Uterus (tissue), 4 donors: ENCODE measurements at places on chromosomes 3 and 15.

DNA sequence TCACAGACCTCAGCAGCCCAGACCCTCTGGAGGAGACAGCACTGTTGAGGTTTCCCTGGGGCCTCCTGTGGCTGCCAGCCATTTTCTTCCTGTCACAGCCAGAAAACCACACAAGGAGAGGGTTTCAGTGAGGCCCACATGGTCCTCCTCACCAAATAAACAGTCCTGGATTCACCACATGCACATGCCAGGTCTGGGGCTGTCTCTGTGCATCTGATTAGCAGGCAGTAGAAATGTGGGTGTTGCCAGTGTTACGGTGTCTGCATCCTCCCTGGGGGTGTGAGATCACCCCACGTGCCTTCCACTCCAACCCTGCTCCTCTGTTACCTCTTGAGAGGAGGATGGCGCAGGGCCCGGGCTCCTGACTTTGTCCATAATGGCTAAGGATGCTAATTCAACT lies 140.4 kb downstream of the CHDH start:
- DNase-seq: no peak

DNA sequence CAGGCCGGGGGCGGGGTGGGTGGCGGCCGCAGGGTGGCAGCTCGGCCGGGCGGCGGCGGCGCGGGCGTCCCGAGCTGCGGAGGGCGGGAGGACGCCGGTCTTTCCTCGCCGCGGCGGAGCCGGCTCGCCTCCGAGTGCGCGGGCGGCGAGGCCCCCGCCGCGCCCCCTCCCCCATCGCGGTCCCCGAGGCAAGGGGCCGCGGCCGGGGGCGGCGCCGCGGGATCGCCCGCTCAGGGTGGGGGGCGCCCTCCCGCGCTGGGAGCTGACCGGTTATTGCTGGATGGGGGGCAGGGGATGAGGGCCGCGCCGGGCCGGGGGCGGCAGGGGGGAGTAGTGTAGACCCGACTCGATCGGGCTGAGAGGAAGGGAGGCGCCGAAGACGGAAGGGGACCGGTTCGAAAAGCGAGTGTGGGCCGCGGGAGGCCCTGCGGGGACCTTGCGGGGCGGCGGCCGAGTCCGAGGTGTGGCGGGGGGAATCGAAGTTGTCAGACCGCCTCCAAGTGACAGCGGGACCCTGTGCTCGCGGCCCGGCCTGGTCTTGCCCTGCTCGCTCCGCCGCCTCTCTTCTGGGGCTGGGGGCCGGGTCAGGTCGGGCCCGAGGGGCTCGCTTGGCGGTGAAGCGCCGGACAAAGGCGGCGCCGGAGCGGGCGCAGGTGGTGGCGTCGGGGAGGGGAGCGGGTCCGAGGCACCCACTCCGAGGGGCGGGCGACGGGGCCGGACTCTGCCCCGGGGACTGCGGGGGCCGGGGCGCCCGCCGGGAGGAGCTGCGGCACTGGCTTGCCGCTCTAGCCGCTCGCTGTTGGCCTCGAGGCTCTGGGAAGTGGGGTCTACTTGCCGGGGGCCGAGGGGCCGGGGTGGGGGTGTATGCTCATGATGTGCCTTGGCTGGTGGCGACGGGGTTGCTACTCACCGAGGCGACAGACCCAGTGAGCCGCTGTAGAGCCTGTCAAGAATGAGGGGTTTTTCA lies 1.1 kb downstream of the BAHD1 start:
- DNase-seq: no peak

DNA sequence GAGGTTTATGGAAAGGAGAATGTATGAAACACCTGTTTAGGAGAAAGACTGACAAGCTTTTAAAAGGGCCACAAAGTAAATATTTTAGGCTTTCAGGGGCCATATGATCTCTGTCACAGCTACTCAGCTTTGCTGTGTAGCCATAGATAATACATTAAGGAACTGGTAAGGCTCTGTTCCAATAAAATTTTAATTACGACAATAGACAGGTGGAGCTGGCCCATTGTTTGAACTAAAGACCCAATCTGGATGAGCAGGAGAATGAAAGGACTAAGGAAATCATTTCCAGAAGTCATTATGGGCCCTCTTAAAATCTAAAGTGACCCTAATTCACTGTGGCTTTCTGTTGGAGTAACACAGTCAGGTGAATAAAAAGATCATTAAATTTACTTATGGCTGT lies 48.5 kb upstream of the SLC12A8 start:
- DNase-seq: no peak

GRCh38 chr15:72058585-72058984 lies 59.4 kb downstream of the MYO9A start:
- DNase-seq: no peak

GRCh38 chr3:172388412-172389078 lies 59.7 kb downstream of the GHSR start:
- no peak for DNase-seq
